Activated CD4-positive, alpha-beta T cell treated with anti-CD3 and anti-CD28 coated beads, Interleukin-2, amount 10 ng/mL, durations not matched to agents 7 days and 5 days (primary cell): ENCODE measurements at places on chromosomes 11 and 22. TPM values are rescaled to one million over a fixed set of nuclear protein-coding genes. Genes with fewer than 3 reads are reported as not detected.

DNA sequence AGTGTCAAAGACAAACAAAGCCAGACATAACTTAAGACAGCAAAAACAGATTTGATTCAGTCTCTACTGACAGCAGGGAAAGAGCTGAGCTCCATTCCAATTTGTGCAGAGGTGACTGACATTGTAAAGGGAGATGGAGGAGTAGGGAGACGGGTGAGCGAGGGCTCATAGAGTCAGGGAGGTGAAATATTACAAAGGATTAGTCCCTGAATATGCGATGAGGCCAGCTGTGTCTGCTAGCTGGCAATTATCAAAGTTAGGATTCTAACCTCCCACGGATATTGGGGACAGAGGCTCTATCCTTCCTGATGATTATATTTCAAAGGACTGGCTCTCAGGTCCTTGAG is 8.3 kb downstream of the PLAAT2 start:
- H3K4me1 ChIP-seq, result peaks cover 50% of the 10 kb centered on the region
- H3K27ac ChIP-seq, result peak overlapping the region; percentile 96
- H3K4me3 ChIP-seq, result no peak overlapping the region
- H3K27me3 ChIP-seq, result no peaks in the 10 kb centered on the region

The NCAM1 gene
- 0.15 TPM for total RNA-seq

The PRCP gene
- total RNA-seq, result 22.5 TPM

The GP1BB gene
- not detected for total RNA-seq

- H3K4me3 ChIP-seq, result peak overlapping the region; percentile 98
- H3K36me3 ChIP-seq, result peaks cover 23% of the 10 kb centered on the region
- no peaks in the 10 kb centered on the region for H3K27me3 ChIP-seq
- DNase-seq, result no peak
- peaks cover 51% of the 10 kb centered on the region for H3K4me1 ChIP-seq
Observed at GRCh38 chr11:86066657-86067008, 2.3 kb downstream of the PICALM start.

The COPB1 gene
- 99.3 TPM for total RNA-seq

- H3K4me1 ChIP-seq, result no peaks in the 10 kb centered on the region
- no peaks in the 10 kb centered on the region for H3K27me3 ChIP-seq
- H3K27ac ChIP-seq, result no peak overlapping the region
- DNase-seq, result no peak
- no peak overlapping the region for H3K4me3 ChIP-seq
Observed at GRCh38 chr11:27352781-27353180, 10.2 kb downstream of the CCDC34 start.

- no peaks in the 10 kb centered on the region for H3K36me3 ChIP-seq
- no peak for DNase-seq
- peaks cover 17% of the 10 kb centered on the region for H3K27me3 ChIP-seq
- H3K4me1 ChIP-seq, result peaks cover 8% of the 10 kb centered on the region
- peak overlapping the region; percentile 13 for H3K27ac ChIP-seq
Observed at GRCh38 chr11:57604296-57605027, 7.0 kb downstream of the SERPING1 start.

The KRTAP5-2 gene
- not detected for total RNA-seq

The RIMBP3C gene
- total RNA-seq, result 0.92 TPM

The NXPE1 gene
- total RNA-seq, result not detected

GRCh38 chr11:69156673-69157155 is 979 bp downstream of the SMIM38 start:
- no peaks in the 10 kb centered on the region for H3K4me1 ChIP-seq
- no peak overlapping the region for H3K4me3 ChIP-seq
- no peaks in the 10 kb centered on the region for H3K36me3 ChIP-seq

The GSTT2B gene
- not detected for total RNA-seq

DNA sequence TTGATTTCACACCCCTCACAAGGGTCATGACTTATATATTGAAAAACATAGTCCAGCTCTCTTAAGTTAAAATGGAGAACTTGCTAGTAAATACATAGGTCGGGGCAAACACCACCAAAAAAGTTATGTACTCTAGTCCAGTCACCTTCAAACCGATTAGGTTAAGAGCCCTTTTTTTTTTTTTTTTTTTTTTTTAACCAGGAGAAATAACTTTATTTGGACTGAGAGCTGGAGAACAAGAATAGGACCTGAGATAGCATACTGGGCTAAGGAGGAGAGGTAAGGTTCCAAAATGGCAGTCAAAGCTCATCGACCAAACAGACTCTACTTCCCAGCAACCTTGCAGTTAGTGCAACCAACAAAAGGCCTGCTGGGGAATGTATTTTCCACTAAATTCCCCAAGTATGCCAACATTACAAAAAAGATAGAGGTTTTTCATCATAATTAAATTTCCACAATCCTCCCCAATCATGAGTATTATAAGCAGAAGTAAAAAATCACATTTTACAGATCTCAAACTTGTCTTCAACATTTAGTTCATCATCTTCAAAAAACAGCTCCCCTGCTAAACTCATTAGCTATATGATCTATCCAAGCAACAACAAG is 3.8 kb downstream of the TMEM41B start:
- H3K4me3 ChIP-seq, result no peak overlapping the region
- DNase-seq, result no peak
- H3K4me1 ChIP-seq, result peaks cover 48% of the 10 kb centered on the region
- H3K27ac ChIP-seq, result no peak overlapping the region
- no peaks in the 10 kb centered on the region for H3K27me3 ChIP-seq
- H3K36me3 ChIP-seq, result peaks cover 41% of the 10 kb centered on the region

The PATE2 gene
- total RNA-seq, result not detected

The NARS2 gene
- total RNA-seq, result 14.3 TPM

The OR8K3 gene
- not detected for total RNA-seq

The OR10A6 gene
- total RNA-seq, result not detected

DNA sequence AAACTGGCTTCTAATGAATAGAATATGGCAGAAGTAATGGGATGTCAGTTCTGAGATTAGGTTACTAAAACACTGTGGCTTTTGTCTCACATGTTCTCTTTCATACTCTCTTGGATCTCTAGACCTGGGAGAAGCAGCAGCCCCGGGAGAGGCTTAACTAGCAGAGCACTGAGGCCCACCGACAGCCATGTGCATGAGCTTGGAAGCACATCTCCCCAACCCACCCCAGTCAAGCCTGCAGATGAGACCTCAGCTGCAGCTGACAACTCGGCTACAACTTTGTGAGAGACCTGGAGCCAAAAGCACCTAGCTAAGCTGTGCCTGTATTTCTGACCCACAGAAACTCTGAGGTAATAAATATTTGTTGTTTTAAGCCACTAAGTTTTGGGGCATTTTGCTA is 100.8 kb downstream of the TRIM29 start:
- no peak overlapping the region for H3K4me3 ChIP-seq
- DNase-seq, result no peak
- H3K27ac ChIP-seq, result no peak overlapping the region
- H3K4me1 ChIP-seq, result no peaks in the 10 kb centered on the region
- peaks cover 8% of the 10 kb centered on the region for H3K27me3 ChIP-seq

The E2F8 gene
- total RNA-seq, result 53.3 TPM

- H3K4me1 ChIP-seq, result peaks cover 8% of the 10 kb centered on the region
- peaks cover 6% of the 10 kb centered on the region for H3K36me3 ChIP-seq
- no peak for DNase-seq
Observed at GRCh38 chr11:74175920-74176319, 4.8 kb downstream of the PPME1 start.

The DNAJC24 gene
- total RNA-seq, result 16.8 TPM

GRCh38 chr22:42932857-42933484 is 75.9 kb upstream of the ARFGAP3 start:
- H3K36me3 ChIP-seq, result no peaks in the 10 kb centered on the region
- no peak overlapping the region for H3K4me3 ChIP-seq
- H3K27me3 ChIP-seq, result no peaks in the 10 kb centered on the region
- H3K4me1 ChIP-seq, result peaks cover 49% of the 10 kb centered on the region

GRCh38 chr11:90512846-90513245 is 290.0 kb upstream of the CHORDC1 start:
- H3K27me3 ChIP-seq, result no peaks in the 10 kb centered on the region
- no peak overlapping the region for H3K4me3 ChIP-seq
- H3K36me3 ChIP-seq, result no peaks in the 10 kb centered on the region
- no peak overlapping the region for H3K27ac ChIP-seq

The OR10D3 gene
- not detected for total RNA-seq

The ABTB2 gene
- total RNA-seq, result 0.55 TPM

The CD151 gene
- 35.4 TPM for total RNA-seq

- H3K4me3 ChIP-seq, result no peak overlapping the region
- no peak for DNase-seq
- H3K4me1 ChIP-seq, result peaks cover 20% of the 10 kb centered on the region
- H3K27me3 ChIP-seq, result peaks cover 4% of the 10 kb centered on the region
Observed at GRCh38 chr11:133992121-133992520, 35.4 kb upstream of the IGSF9B start.

GRCh38 chr11:69691463-69691862 is 12.4 kb downstream of the FGF19 start:
- H3K27me3 ChIP-seq, result peaks cover 24% of the 10 kb centered on the region
- no peaks in the 10 kb centered on the region for H3K36me3 ChIP-seq
- H3K4me3 ChIP-seq, result no peak overlapping the region
- no peak overlapping the region for H3K27ac ChIP-seq
- no peak for DNase-seq
- H3K4me1 ChIP-seq, result peaks cover 3% of the 10 kb centered on the region

The CCDC73 gene
- not detected for total RNA-seq

DNA sequence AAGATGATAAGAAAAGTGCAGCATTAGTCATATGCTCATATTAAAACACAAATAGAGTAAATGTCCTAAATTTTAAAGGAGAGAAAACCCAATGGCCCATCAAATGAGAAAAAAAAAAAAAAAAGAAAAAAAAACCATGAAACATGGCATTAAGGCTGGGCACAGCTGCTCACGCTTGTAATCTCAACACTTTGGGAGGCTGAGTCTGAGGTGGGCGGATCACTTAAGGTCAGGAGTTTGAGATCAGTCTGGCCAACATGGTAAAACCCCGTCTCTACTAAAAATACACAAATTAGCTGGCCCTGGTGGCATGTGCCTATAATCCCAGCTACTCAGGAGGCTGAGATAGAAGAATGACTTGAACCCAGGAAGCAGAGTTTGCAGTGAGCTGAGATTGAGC is 515.5 kb upstream of the ANO3 start:
- H3K27me3 ChIP-seq, result no peaks in the 10 kb centered on the region
- H3K36me3 ChIP-seq, result no peaks in the 10 kb centered on the region
- no peak overlapping the region for H3K27ac ChIP-seq
- H3K4me3 ChIP-seq, result no peak overlapping the region
- no peaks in the 10 kb centered on the region for H3K4me1 ChIP-seq

DNA sequence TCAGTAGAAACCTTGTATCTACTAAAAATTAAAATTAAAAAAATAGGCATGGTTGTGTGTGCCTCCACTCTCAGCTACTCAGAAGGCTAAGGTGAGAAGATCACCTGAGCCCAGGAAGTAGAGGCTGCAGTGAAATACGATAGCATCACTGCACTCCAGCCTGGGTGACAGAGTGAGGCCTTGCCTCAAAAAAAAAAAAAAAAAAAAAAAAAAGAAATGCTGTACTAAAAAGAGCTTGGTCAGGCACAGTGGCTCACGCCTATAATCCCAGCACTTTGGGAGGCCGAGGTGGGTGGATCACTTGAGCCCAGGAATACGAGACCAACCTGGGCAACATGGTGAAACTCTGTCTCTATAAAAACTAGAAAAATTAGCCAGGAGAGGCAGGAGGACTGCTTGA is 36.5 kb downstream of the SBF2 start:
- no peak overlapping the region for H3K27ac ChIP-seq
- no peaks in the 10 kb centered on the region for H3K36me3 ChIP-seq
- H3K4me1 ChIP-seq, result no peaks in the 10 kb centered on the region
- no peak overlapping the region for H3K4me3 ChIP-seq
- no peak for DNase-seq
- H3K27me3 ChIP-seq, result no peaks in the 10 kb centered on the region

- H3K27ac ChIP-seq, result no peak overlapping the region
- H3K27me3 ChIP-seq, result peaks cover 5% of the 10 kb centered on the region
- H3K4me3 ChIP-seq, result no peak overlapping the region
- no peak for DNase-seq
Observed at GRCh38 chr11:111123463-111124398, 121.8 kb upstream of the POU2AF2 start.

DNA sequence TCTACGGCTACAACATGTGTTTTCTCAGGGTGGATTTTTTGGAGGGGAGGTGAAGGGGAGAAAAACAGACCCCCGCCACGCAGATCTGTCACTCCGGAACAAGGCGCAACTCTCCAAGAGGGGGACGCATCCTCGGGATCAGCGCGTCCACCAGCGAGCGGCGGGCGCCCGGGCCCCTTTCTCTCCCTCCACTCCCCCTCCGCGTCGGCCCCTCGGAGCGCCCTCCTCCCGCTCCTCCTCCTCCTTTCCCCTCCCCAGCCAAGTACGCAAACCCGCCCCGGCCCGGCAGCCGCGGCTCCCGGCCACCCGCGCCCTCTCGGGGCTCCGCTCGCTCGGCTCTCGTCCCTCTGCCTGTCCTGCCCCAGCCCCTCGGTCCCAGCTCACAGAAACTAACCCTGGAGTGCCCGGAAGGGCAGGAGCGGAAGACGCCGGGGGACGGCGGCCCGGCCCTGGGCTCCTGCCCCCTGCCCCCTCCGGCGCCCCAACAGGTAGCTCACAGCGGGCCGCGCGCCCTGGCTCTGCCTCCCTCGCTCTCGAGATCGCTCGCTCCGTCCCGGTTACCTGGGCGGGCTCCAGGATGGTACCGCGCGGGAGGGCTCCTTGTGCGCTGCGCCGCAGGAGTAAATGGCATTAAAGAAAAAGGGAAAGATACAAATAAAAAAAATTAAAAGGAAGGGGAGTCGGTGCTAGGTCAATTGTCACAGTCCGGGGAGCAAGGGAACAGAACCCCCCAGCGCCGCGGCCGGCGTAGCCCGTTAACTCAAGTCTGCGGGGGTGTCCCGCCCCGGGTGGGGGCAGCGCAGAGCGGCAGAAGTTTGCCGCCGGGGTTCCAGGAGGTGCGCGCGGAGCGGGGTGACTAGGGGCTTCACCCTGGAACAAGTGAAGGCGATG is 131.4 kb upstream of the C11orf58 start:
- H3K27ac ChIP-seq, result peak overlapping the region; percentile 71
- DNase-seq, result no peak
- H3K4me1 ChIP-seq, result peaks cover 20% of the 10 kb centered on the region
- H3K27me3 ChIP-seq, result peaks cover 48% of the 10 kb centered on the region
- H3K4me3 ChIP-seq, result peak overlapping the region; percentile 63

DNA sequence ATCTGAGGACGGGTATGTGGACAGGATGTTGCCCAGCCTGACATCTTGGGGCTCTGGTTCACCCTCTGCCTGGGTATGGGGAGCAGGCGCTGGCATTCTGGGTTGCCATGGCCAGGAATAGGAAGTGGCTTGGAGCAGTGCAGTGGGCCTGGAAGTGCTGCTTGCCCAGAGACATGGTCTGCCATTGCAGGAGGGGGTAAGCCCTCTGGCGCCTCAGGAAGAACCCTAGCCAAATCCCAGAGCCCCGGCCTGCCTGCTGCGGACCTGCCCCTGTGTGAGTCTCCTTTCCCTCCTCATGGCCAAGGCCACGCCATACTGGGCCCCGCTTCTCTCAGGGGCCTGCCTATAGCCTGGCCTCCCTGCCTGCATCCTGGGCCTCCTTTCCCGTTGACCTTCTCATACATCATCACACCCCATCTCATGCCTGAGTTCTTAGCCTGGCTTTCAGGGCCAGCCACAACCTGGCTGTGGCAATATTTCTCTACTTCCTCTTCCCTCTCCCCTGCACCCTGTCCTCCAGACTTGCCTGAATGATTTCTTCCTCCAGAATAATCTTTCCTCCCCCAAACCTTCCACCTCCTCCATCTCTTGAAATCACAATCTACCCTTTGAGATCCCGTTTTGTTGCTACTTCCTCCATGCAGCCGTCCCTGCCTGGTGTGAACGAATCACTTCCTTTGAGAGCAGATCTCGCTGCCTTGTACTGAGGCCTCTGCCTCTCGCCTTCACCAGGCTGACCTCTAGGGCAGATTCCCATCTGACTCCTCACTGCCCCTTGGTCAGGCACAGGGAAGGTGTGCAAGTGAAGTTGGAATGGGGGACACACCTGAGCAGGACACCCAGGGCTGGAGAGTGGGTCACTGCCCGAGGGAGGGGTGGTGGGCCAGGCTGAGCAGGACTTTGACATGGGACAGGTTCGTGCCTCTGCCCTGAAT is 5.2 kb downstream of the CAPN5 start:
- peaks cover 19% of the 10 kb centered on the region for H3K4me1 ChIP-seq
- H3K36me3 ChIP-seq, result no peaks in the 10 kb centered on the region
- no peak overlapping the region for H3K4me3 ChIP-seq
- H3K27me3 ChIP-seq, result peaks cover 5% of the 10 kb centered on the region

The DUSP8 gene
- total RNA-seq, result 0.23 TPM
